ENCODE measurements at places on chromosomes 4 and X.

DNA sequence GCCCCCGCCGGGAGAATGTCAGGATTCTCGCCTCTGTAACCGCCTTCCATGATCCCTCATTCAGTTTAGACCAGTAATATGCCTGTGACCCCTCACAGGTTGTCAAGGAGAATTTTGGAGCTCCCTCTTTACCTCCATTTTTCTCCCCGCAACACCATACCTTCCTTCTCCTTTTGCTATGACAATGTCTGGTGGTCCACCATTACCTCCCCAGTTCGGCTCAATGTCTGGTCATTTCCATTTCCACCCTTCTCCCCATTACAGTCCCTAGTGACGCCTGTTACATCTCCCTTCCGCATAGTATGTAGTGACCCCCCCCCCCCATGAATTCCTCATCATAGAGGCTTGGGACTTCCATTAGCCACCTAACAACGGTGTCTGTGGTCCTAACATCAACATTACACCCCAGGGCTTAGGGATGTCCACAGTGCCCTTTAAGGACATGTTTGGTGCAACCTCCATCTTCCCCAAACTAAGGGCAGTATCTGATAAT lies 700 bp downstream of the ARAF start:
- DNase-seq, result no peak

DNA sequence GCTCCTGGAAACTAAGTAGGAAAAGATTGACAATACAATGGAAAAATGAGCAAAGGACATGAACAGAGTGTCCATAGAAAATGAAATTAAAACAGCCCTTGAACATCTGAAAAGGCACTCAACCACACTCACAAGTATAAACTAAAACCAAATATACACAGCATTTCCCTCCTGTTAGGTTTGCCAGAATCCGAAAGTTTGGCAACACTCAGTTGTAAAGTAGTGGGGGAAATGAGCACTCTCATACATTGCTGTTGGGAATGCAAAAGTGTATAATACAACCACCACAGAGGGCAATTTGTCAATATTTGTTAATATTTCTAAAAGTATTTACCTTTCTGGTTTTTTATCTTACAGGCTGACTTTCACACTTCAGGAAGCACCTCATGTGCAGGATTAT lies 84.2 kb upstream of the TMEM164 start:
- no peak for DNase-seq

GRCh38 chr4:165331359-165331758 lies 3.9 kb downstream of the MSMO1 start:
- DNase-seq, result no peak

GRCh38 chrX:8873956-8874355 lies 72.8 kb upstream of the FAM9A start:
- no peak for DNase-seq

GRCh38 chr4:185504098-185505047 lies 30.9 kb downstream of the PDLIM3 start:
- no peak for DNase-seq

DNA sequence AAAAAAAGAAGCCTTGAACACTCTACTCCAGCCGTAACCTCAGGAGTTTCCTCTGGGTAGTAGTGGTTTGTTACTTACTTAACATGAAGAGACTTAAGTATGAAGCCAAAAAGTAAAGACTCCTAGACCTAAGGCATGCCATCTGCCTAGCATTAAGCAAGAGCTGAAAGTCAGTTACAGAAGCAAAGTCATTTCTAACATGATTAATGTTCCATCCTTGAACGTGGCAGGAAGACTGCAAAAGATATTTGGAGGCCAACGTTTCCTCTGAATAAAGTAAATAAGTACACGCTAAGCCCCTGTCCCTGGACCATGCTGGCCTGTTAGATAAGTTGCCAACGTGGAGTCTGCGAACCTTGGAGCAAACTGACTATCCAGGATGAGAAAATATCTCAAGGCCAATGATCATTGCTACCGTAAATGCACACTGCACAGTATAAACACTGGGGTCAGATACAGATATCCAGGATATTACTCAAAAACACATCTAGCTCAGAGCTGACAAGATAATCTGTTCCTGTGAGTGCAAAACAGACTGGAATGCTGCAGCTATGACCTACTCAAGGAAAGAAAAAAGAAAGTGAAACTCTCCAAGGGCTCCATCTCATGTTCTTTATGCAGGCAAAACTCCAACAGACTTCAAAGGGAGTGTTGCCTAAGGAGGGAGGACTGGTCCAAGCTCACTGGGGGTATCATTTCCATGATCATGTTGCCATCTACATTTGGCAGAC lies 255.8 kb downstream of the COL25A1 start:
- DNase-seq, result no peak

GRCh38 chr4:170652571-170652970 lies 562.8 kb upstream of the AADAT start:
- DNase-seq, result no peak

GRCh38 chrX:3532581-3533085 lies 180.8 kb downstream of the PRKX start:
- DNase-seq, result no peak

DNA sequence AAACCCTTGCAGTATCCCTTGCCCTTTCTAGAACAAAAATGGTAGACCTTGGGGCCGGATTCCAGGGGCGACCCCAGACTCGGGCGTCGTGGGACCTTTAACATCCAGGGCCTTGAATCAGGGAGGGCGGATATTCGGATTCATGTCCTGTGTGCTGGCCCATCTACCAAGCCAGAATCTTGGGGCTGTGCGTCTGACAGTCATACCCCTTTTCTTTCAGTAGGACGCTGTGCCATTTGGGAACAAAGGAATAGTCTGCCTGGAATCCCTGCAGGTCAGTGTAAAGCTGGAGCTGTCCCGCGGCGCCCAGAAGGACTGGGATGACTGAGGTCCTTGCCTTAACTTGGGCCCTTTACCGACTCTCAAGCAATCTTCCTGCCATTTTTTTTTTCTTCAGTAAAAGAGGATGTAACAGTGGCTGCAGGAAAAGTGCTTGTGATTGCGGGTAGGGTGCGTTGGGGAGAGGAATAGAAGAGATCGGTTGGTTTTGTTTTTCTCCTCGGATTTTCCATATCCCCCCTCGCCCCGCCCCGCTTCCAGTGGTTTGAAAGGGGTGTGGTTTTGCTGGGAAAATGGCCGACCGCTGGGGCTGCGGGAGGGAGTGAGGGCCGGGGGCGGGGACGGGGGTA lies 518 bp downstream of the ARMCX1 start:
- no peak for DNase-seq

DNA sequence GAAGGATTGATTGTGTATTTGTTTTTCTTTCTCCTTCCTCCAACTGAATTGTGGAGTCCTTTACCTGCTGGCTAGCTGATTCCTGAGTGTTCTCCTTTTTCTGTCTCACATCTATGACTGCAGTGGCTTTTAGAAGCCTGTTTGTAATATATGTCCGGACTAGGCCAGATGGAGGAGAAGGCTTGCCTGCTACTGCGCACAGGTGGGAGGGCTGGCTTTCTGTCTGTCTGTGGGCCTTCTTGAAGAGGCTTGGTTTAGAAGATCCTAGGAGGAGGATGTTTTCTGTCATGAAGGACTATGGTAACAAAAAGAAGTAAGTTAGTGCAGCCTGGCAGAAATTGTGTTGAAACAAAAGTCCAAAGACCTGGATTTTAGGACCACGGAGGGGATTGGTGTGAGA lies 8.5 kb downstream of the PPP1R3F start:
- no peak for DNase-seq

DNA sequence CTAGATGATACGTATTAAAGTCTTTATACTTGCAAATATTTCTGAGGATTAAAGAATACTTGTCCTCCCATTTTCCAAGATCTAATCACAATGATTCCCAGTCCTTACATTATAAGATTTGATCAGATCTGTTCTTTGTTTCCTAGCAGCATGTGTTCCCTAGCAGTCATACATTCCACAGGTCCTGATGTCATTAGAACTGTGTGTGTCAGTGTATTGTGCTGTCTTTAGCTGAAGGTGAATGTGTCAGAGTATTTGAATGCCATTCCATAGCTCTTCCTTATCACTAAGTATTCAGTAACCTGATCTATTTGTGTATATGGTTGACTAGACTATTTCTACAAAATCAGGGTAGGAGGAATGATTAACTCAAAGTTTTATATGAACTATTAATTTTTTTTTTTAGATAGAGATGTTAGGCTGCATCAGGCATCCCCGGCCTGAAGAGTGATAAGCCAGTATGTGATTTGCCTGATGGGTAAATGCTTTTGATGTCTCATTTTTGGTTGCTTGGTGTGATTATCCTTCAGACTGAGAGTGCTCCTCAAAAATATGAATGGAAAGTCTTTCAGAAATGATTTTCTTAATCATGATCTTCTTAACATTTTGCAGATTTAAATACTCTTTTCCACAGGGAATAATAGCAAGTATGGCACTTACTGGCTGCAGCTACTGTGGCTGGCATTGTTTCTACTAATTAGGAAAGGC lies 4.4 kb downstream of the ADGRL3 start:
- peak; percentile 91 for DNase-seq

- DNase-seq, result no peak
Observed at GRCh38 chrX:56788717-56789122, 59.7 kb downstream of the NBDY start.

DNA sequence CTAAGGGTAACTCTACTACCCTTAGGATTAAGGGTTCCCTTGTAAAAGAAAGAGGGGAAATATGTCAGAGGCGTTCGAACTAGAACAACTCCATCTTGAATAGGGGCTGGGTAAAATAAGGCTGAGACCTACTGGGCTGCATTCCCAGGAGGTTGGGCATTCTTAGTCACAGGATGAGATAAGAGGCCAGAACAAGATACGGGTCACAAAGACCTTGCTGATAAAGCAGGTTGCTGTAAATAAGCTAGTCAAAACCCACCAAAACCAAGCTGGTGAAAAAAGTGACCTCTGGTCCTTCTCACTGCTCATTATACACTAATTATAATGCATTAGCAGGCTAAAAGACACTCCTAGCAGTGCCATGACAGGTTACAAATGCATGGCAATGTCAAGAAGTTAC lies 922.0 kb downstream of the DMD start:
- DNase-seq, result no peak

- DNase-seq, result no peak
Observed at GRCh38 chr4:40856277-40856839, 106.6 kb downstream of the NSUN7 start.

DNA sequence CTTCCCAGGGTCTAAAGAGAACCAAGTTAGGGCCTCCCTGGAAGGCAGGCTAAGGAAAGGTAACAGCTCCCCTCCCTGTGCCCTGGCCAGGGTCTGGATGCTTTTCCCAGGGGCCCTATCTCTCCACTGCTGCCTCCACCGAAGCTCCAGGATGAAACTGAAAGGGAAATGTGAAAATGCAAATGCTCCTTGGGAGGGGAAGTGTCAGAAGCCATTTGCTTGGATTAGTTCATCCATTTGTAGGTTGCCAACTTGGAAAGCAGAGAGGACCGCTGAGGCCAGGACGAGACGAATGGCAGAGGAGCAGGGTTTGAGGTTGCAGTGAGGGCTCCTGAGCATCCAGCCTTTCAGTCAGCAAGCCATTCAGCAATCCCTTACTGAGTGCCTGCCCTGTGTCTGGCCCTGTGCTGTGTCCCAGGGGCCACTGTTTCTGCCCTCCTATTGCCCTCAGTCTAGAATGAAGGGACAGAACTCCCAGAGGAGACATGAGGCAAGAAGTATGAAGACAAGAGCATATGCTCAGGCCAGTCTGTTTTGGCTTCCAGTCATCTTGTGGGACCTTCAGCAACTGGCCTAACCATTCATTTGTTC lies 45.9 kb upstream of the PGRMC1 start:
- no peak for DNase-seq

- no peak for DNase-seq
Observed at GRCh38 chr4:929096-929765, 2.9 kb downstream of the GAK start.

DNA sequence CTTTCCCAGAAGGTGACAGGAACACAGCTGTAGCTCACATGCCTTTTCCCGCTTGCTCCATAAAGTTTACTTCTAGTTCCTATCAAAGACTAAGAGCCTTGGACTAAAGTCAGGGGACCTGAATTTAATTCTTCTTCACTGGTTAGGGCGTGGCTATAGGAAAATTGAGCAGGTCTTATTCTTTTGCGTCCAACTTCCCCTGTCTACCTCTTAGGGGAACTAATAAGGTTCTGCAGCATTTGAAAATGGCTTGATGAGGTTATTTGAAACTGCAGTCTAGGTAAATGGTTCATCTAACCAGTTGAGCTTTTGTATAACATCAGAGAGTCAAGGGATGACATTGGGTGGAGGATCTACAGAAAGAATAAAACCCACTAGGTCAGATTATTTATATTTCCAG lies 2.6 kb downstream of the ARHGAP10 start:
- DNase-seq, result no peak

- DNase-seq, result no peak
Observed at GRCh38 chr4:105145156-105145902, 1.3 kb upstream of the TET2 start.

DNA sequence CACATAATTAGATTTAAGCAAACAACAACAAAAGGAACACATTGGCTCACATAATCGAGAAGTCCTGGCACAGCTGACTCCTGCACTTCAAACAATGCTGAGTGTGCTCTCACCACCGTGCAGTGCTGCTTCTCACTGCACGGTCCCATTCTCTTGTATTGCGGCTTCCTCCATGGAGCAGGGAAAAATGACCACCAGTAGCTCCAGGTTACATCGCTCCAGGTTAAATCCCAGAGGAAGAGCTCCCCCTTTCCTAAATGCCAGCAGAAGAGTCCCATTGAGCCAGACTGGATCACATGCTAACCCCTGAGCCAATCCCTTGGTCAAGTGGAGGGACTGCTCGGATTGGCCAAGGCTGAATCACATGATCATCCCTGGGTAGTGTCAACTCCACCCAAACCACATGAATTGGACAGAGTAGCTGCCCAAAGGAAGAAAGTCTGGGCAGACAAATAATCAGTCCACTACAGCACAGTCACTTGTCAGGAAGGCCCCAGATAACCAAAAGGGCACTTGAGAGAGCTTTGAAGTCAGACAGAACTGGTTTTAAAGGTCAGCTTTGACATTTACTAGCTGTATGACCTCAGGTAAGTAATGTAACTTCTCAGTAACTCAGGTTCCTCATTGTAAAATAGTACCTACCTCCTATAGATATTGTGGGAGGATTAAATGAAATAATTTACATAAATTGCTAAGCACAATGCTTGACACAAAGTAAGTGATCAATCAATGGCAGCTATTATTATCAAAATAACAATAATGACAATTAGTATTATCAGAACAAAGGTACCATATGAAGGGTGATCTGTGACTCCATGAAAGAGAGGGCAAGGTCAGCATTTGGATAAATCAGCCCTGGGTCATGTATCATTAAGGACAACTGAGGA lies 14.3 kb downstream of the TEC start:
- DNase-seq, result no peak

- no peak for DNase-seq
Observed at GRCh38 chr4:68372588-68372987, 22.7 kb upstream of the YTHDC1 start.

DNA sequence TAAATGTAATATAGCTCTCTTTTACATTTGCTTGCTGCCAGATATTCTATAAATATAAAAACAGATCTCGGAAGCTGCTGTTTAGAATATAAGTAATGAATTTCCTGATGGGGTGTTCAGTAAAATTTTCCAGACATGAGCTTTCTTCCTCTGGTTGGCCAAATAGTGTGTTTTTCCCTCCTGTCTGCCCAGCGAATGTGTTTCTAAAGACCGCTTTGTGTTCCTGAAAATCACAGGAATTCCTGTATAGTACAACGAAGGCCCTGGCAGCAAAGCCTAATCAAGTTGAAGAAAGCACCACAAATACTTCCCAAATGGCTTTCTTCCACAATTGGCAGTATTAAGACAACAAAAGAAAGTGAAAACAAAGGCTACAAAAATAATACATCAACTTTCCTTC lies 494.1 kb downstream of the INPP4B start:
- DNase-seq, result peak; percentile 10

- DNase-seq, result no peak
Observed at GRCh38 chr4:122746485-122746965, 14.0 kb downstream of the BBS12 start.

GRCh38 chr4:128315756-128316520 lies 28.3 kb upstream of the PGRMC2 start:
- DNase-seq, result no peak

Measured in kidney capillary endothelial cell (primary cell).